Head of caudate nucleus (tissue), 42 donors: ENCODE measurements at places on chromosomes 1 and 21.

GRCh38 chr1:147669469-147670318 is 630 bp downstream of the ACP6 start:
- peak; percentile 54 for DNase-seq

GRCh38 chr1:11432526-11432925 is 46.4 kb upstream of the DISP3 start:
- no peak for DNase-seq

DNA sequence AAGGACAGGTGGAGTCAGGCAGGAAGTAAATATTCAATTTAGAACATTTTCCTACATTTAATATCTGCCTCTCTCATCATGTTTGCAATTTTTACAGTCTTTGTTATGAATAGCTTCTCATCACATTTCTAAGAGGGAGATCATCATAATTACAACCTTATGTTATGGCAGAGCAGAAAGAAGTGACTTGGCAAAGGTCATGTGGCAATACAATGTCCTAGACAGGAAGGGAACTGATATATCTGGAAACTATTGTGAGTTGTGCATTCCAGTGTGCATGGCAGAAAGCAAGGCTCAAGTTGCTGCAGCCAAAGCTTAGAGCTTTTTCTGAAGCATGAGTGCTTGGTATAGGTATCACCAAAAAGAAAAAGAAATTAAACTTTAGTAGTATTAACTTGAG is 43.8 kb upstream of the PRRX1 start:
- DNase-seq: no peak

DNA sequence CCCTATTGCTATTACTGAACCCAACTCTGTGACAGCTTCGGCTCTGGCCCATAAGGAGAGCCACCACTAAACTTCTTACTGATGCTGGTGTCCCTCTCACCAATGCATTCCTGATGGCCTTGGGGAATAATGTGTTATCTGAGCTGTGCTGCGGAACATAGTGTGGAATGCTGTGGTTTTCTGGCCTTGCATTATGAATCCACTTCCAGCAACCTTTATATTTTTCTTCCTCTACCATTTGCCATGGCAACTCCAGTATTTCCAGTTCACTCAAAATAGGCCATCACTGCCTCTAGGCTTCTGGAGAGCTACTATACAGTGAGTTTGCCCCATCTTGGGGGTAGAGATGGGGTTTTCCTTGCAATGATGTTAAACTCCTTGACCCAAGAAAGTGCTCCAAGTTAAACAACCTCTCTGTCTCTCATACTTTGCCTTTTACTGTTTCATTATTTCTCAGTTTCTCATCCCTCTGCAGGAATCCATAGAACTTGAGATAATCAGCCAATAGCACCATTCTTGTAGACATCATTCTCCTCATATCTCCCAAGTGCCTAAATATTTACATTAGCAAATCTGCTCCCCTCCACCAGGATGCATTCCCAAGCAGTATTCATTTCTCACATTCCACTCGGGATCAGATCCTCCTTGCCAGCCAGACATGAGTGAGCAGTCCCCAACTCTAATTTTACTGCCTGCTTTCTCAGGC is 11.1 kb upstream of the RAVER2 start:
- DNase-seq: no peak

DNA sequence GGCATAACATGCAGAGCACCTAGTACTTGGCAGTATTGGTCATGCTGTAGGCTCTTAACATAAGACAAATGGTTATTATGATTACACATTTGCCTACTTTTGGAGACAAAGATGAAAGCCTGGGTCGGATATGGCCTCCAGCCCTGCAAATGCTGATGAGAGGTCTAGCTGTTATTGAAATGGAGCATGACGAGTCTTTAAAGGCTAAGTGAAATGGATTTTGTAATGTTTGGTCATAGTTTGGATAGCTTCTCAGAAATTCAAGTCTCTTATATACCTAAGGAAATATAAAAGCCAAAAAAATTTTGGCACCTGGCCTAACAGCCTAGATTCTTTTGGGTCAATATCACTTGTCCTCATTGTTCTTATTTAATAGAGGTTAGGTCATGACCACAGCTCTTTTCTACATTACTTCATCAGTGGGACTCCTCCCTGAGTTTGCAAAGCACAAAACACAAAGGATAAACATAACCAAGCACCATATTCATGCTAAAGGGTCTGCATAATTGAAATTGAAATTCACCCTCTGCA is 69.2 kb upstream of the WLS start:
- no peak for DNase-seq

GRCh38 chr1:216919060-216919970 is 196.1 kb upstream of the ESRRG start:
- DNase-seq: no peak

DNA sequence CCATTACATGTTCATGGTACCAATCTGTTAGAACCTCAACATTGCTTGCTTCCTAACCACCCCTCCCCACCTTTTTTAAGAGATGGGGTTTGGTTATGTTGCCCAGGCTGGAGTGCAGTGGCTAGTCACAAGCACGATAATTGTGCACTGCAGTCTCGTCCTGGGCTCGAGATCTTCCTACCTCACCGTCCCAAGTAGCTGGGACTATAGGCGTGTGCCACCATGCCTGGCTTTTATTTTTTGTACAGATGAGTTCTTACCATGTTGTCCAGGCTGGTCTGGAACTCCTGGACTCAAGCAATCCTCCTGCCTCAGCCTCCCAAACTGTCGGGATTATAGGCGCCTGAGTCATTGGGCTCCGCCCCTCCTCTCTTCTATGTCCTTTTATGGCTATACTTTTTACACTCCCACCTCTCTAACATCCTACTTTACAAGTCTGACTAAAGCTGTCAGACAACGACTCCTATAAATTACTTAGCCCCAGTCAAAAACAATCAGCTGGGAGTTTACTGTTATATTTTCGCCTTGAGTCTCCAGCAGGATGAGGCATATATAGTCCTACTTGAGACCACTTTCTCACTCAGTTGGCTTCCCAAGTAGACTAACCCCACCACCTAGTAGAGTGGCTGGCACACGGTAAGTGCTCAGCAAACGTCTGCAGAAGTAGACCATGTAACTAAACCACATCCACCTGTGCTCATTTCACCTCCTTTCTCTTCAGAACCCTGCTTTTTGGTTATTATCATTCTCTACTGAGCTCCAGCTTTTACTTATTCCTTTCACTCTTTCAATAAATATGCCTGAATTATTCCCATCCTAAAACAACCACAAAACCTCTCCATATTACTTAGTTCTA is 13.8 kb downstream of the ENSA start:
- no peak for DNase-seq

DNA sequence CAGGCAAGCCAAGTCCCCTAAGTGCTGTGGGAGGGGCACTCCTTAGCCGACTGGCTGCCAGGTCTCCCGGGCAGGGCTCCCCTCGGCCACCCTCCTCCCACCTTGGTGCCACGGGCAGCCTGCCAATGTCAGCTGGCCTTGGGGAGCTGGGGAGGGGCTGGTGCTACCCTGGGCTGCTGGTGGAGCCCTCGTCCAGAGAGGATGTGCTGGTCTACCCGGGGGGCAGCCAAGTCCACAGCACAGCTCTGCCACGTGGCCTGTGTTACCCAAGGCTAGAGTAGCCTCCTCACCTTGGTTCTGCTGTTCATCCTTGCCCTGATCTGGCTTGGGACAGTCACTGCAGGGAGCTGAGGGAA is 42.9 kb downstream of the CRYAA start:
- DNase-seq: no peak

GRCh38 chr1:231236208-231236591 is 4.8 kb upstream of the GNPAT start:
- DNase-seq: no peak

DNA sequence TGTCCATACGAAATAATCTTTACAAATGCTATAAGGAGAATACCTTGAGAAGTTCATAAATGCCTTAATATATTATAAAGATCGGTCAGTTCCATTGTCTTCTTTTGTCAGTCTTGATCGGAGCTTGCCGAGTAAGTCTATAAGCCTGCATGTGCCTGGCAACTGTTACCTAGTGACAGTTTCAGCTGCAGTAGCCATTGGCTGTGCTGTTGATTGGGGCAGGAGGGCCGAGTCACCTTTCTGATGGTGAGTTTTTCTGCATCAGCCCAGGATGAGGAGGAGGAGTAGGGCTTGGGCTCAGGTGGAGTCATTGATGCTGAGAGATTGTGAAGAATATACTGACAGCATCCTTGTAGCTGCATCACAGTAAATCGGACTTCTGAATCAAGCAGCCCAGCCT is 1.9 kb upstream of the GPR52 start:
- no peak for DNase-seq

- no peak for DNase-seq
Measured at GRCh38 chr1:177864538-177865305, 105.1 kb downstream of the SEC16B start.

DNA sequence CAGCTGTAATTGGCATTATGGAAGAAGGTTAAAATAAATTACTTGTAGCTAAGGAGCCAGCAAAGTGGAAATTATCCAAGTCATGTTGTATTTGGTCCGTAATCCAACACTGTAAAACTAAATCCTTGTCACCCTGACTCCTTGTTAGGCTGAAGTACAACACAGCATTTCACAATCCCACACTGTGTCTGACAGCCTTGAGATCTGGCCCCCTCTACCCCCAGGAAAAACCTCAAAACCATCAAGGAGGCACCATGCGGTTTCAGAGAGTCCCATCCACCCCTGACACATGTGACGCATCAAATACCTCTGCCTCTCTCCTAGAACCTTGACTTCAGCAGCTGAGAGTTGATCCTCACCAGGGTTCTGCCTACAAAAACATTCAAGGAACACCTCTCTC is 41.0 kb downstream of the LMX1A start:
- no peak for DNase-seq

GRCh38 chr1:36359911-36360550 is 25.7 kb downstream of the STK40 start:
- no peak for DNase-seq

DNA sequence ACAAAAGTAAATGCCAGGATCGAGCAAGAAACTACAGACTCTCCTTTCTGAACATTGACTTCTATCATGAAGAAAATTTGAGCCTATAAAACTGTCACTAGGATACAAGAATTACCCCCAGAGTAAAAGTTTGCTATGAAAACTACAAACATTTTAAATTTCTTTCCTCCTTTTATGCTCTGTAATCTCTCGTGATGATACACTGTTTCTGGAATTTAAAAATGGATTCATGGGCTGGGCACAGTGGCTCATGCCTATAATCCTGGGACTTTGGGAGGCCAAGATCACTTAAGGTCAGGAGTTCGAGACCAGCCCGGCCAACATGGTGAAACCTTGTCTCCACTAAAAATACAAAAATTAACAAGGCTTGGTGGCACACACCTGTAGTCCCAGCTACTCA is 181.3 kb downstream of the ZNF281 start:
- no peak for DNase-seq

DNA sequence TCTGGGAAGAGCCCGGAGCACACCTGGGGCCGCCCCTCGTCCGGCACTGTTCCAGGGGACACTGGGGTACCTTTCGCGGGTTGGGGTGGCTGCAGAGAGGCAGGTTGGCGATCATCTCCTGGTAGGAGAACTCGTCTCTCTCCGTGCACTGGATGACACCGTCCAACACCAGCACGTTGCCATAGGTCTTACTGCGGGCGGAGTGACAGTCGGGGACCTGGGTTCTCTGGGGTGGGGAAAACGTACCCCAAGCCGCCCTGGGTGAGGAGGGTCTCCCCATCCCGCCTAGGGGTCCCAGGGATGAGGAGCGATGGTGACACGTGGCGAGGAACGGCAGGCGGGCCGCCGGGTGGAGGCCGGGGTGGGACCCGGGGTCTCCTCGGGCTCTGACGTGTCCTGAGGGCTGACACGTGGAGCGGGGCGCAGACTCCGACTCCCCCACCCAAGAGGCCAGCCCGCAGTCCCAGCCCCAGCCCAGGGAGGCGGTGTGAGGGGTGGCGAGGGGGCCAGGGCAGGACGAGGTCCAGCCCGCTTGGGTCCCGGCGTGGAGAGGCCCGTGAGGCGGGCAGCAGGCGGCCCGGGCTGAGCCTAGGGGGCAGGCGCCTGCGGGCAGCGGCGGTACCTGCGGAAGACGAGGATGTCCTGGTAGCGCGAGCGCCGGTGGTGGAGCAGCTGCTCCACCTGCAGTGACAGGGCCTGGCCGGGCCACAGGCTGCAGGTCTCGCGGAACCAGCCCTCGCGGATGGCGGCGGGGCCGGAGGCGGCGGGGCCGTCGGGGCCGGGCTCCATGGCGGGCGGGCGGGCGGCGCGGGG is 457 bp downstream of the SRM start:
- no peak for DNase-seq

DNA sequence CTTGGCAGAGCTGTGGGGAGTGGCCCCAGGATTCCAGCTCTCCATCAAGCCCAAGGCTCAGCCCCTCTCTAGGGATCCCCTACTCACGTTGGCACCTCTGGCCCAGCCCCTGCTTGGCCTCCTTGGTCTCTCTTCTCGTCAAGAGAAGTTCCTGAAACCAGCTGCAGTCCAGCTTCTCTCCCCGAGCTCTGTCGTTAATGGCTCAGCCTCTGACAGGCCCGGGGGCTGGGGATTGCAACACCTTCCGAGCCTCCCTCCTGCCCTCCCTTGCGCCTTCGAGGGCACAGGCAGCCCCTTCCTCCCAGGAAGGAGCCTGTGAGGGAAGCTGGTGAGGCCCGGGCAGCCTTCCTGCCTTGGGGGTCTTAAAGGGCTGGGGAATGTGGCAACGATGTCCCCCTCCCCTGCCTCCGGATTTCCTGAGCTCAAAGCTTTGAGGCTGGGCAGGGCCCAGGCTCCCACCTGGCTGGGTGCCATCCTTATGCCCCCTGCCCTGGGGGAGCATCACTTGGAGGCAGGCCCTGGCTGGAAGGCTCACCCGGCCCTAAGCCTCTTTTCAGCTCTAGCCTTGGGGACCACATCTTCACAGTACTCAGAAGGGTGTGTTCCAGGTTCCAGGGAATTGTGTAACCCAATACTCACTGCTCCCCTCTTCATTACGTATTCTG is at the start of gene CSF3R:
Gene CSF3R (minus strand): TSS at position 190 of the 665 bp plus-strand sequence. CDS start 3,417 bp downstream, outside the sequence.
- DNase-seq: no peak

DNA sequence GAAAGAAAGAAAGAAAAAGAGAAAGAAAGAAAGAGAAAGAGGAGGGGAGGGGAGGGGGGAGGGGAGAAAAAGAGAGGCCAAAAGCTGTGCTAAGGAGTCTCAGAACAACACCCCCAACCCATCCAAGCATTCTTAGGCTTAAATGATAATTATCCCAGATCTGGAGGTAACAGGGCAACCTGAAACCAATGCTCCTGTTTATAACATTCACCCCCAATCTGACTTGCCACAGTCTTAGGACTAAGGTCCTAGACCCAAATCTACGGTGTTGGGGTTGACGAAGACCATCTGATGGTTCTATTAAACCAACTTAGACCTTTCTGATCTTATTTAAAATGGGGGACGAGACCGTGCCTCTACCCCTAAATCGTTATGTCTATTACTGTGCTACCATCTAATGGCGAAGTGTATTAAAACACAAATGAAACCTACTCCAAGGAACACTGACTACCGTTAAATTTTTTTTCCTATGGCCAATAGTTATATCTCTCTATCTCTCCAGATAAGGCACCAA is 119.3 kb upstream of the CDC42BPA start:
- DNase-seq: no peak

GRCh38 chr21:38439426-38439825 is 58.9 kb downstream of the ERG start:
- no peak for DNase-seq

GRCh38 chr1:204571128-204571527 is 54.9 kb downstream of the MDM4 start:
- DNase-seq: no peak

- no peak for DNase-seq
Measured at GRCh38 chr1:88751714-88752113, 67.6 kb downstream of the PKN2 start.
